K562 (cell line): ENCODE measurements at places on chromosomes 11 and 22. TPM values are rescaled to one million over a fixed set of nuclear protein-coding genes. Genes with fewer than 3 reads are reported as not detected.

GRCh38 chr11:69726019-69726418 is 22.2 kb upstream of the FGF19 start:
- no peak for DNase-seq
- H3K27ac ChIP-seq: no peak overlapping the region
- H3K27me3 ChIP-seq: peaks cover 29% of the 10 kb centered on the region; the same call in 2 of the 3 replicates

- H3K27ac ChIP-seq: no peak overlapping the region
- no peaks in the 10 kb centered on the region for H3K36me3 ChIP-seq
- H3K27me3 ChIP-seq: peaks cover 4% of the 10 kb centered on the region; the same call in 2 of the 3 replicates
These were observed 42.3 kb downstream of the C11orf96 start for GRCh38 chr11:43984519-43985385.

GRCh38 chr22:33880986-33881385 is 39.3 kb downstream of the LARGE1 start:
- H3K36me3 ChIP-seq: no peaks in the 10 kb centered on the region
- H3K27ac ChIP-seq: no peak overlapping the region
- H3K4me3 ChIP-seq: no peak overlapping the region
- DNase-seq: no peak
- H3K4me1 ChIP-seq: no peaks in the 10 kb centered on the region

ALG12 gene
- 8.5 and 11.0 TPM in 2 replicates for total RNA-seq

GRCh38 chr11:65383778-65384177 is 1.3 kb upstream of the SLC25A45 start:
- DNase-seq: no peak
- no peak overlapping the region for H3K27ac ChIP-seq
- H3K36me3 ChIP-seq: peaks cover 12% of the 10 kb centered on the region; the same call in 2 of the 3 replicates
- H3K27me3 ChIP-seq: no peaks in the 10 kb centered on the region
- H3K4me3 ChIP-seq: no peak overlapping the region

LRRC10B gene
- not detected in 2 replicates for total RNA-seq

OR2AT4 gene
- 1.6 and 2.3 TPM in 2 replicates for total RNA-seq

PACSIN2 gene
- 39.1 and 45.1 TPM in 2 replicates for total RNA-seq
